ENCODE measurements at places on chromosomes 6 and 20.
A peak's percentile ranks its signal among the peaks of the same experiment; 100 is the strongest.

- no peak for DNase-seq
These were observed 59.2 kb upstream of the KIF25 start for GRCh38 chr6:167937948-167938911.

- no peak for DNase-seq
These were observed 73.0 kb upstream of the KCNG1 start for GRCh38 chr20:51095633-51096521.

GRCh38 chr6:10977231-10977968 is 66.7 kb downstream of the ELOVL2 start:
- DNase-seq = no peak

GRCh38 chr6:106614166-106614565 is 15.1 kb downstream of the RTN4IP1 start:
- DNase-seq = no peak

- no peak for DNase-seq
These were observed 64.7 kb upstream of the APCDD1L start for GRCh38 chr20:58579819-58580473.

DNA sequence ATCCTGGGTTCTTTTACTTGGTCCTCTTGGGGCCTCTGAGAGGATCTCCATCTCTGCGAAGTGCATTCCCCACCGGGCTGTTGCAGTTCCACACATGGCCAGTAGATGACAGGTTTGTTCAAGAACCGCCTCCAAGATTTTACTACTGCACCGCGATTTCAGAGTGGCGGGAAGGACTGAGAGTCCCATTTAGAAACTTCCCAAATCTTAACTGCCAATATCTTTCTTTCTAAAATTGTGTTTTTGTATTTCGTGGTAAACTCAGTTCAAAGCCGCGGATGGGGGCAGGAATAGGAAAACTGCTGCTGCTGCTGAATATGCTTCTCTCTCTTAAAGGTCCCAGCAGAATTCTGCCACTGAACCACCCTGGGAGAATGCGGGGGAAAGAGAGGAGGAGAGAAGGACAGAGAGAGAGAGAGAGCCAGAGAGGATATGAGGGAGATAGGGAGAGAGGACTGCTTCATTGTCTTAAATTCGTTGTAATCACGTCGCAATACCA is 8.6 kb upstream of the BTNL2 start:
- DNase-seq = peak; percentile 14

DNA sequence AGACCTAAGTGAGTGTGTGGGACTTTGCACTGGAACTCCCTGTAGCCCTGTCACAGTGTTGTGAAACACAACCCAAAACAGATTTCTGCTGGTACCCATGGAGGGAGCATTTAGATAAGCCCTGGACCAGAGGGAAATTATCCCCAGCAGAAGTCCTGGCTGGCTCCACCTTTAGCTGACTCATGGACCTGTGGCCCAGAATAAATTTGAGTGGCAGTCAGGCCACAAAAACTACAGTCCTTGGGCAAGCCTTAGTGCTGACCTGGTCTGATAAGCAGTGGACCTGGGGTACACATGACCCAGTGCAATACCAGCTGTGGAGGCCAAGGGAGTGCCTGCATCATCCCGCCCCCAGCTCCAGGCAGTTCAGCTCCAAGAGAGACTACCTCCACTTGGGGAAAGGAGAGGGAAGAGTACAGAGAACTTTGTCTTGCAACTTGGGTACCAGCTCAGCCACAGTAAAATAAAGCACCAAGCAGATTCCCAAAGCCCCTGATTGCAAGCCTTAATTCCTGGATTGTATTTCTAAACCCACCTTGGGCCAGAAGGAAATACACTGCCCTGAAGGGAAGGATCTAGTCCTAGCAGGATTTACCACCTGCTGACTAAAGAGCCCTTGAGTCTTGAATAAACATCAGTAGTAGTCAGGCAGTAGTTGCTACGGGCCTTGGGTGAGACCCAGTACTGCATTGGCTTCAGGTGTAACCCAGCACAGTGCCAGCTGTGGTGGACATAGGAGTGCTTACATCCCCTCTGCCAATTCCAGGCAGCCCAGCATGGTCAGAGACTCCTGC is 140.4 kb upstream of the COL21A1 start:
- no peak for DNase-seq

DNA sequence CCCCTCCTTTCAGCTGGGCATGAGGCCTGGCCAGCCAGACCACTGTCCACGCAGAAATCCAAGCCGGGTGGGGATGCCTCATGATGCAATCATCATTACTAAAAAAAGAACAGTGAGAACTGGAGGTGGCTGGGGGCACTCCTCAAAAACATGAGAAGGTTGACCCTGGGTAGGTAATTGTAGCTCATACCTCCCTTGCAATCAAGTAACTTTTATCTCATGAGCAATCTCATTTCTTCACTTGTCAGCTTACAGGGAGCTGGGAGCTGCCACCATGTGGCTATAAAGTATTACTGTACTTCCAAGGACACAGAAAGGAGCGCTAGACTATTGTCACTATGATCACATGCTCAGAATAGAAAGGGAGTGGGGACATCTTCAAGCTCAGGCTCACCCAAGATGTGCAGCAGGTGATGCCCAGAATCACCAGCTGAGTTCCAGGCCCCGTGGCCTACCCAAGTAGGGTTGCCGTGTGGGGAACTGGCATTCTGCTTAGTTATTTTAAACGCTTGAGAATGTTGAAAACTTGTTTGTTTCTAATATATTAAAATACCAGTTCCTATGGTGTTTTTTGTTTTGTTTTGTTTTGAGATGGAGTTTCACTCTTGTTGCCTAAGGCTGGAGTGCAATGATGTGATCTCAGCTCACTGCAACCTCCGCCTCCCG is 3.0 kb upstream of the CDH26 start:
- no peak for DNase-seq

DNA sequence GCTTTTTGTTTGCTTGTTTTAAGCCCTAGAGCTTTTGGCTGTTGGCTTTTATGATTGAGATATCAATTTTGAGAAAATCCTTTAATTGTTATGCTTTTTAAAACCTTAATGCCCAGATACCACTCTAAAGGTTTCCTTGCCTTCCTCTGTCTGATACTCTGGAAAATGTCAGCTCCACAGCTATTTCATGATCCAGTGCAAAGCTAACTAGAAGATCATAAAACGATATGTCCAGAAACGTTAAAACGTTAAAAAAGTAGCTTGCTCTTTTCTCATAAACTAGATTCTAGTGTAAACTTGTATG is 189.5 kb upstream of the TENT5A start:
- no peak for DNase-seq

DNA sequence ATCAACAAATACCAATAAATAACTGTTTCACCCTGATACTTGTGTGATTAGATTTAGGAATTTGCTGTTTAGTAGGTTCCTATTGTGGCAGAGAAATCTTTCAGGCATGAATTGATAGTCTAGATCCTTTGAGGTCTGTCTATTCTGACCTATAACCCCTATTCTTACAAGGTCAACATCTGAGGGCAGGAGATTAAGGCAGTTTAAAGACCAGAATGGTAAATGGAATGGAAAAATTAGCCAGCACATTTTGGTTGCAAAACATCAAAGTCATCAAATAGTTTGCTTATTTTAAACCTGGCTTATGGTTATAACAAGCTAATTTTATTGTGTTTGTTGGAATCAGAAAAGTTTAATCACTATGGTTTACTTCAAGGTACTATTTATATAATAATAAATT is 78.4 kb downstream of the LIN28B start:
- DNase-seq = no peak

DNA sequence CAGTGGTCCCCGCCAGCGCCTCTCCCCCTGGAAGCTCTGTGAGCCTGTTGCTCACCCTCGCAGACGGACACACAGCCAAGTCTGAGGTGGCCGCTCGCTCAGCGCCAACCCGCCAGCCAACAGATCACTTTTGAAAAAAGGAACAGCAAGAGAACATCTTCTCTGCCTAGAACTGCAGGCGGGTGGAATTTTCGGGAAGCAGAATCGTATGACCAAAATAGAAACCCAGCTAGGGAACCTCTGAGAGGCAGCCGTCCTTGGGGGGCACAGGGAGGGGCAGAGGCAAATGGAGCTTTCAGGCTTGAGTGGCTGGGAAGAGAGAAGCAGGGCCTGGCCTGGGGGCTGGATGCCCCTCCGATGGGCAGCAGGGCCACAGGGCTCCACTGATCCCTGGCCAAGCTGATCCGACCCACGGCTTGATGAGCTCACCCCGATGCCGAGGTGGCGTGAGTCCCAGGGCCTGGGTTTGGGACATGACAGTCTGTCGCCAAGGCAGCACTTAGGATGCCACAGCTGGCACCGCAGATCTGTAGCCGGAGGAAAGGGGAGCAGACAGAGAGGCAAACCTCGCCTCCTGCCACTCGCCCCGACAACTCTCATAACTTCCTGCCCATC is 9.8 kb downstream of the NFATC2 start:
- peak; percentile 47 for DNase-seq

- no peak for DNase-seq
These were observed 25.5 kb upstream of the ITCH start for GRCh38 chr20:34337544-34337943.

- DNase-seq = no peak
These were observed 324.3 kb downstream of the QKI start for GRCh38 chr6:163738725-163739407.

- no peak for DNase-seq
These were observed 215.0 kb upstream of the SHLD1 start for GRCh38 chr20:5535125-5535756.

DNA sequence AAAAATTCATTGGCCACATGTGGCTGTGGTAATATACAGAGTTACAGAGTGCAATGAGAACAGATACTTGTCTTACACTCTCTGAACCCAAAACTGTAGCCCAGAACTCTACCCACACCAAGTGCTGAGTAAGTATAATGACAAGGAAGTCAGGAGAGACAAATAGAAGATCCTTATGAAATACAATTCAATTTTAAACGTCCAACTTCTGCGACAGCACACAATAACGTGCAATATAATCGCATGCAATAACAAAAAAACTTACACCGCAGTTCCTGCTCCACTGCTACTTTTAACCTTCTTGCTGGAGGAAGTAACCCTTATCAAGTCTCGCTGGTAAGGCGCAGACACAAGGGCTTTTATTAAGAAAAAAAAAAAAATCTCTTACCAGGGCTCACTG is 881 bp downstream of the SFT2D1 start:
- no peak for DNase-seq

GRCh38 chr6:137106183-137106582 is 61.4 kb upstream of the IL20RA start:
- no peak for DNase-seq

DNA sequence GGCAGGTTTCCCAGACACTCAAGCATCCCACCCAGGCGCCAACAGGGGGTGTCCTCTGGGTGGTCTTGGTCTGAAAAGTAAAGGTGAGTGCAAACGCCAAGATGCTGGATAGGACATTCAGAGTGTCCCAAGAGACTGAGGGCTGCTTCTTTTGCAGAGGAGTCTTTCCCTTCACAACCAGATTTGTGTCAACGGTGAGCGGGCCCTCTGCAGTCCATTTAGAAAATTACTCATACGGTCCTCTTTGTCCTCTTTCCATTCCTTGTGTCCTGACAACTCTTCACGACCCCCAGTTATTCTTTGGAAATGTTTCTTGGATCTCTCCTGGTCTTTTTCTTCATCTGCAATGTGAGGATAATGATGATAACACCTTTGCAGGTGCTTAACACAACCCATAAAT is 257.8 kb downstream of the CDC5L start:
- DNase-seq = no peak

DNA sequence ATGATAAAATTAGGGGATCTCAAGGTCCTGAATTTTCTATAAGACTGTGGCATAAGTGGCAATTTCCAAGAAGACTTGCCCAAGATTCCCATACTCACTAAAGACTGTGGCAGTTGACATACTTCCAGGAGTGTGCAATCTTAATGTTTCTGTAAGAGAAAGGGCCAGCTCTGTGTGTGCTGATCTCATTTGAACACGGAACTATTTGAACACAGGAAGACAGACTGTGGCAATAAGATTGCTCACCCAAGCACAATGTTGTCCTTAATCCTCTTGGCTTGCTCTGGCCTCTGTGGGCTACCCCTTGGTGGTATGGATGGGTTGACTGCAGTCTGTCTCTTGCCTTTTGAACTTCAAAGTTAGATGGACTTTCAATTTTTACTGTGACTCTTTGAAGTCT is 151.4 kb downstream of the PHF3 start:
- DNase-seq = no peak

GRCh38 chr20:38460040-38460623 is 12.5 kb upstream of the RALGAPB start:
- no peak for DNase-seq

GRCh38 chr6:17589406-17590096 is 10.6 kb upstream of the FAM8A1 start:
- DNase-seq = no peak

DNA sequence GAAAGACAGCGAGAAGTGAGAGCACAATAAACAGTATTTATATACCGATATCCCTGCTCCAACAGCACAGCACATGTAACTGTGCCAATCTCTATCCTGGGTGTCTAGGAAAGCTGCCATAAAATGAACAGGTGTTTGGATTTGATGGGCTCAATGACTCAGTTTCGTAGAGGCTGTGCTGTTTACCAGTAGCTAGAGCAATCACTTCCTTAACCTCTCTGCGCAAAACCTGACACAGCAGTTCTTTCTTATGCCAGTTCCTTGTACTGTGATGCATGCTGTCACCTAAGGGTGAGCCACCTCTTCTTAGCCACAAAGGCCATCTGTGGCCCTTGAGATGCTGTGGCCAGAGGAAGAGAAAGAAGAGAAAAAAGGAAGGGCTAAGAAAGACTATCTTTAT is 59.3 kb downstream of the SHPRH start:
- DNase-seq = no peak

DNA sequence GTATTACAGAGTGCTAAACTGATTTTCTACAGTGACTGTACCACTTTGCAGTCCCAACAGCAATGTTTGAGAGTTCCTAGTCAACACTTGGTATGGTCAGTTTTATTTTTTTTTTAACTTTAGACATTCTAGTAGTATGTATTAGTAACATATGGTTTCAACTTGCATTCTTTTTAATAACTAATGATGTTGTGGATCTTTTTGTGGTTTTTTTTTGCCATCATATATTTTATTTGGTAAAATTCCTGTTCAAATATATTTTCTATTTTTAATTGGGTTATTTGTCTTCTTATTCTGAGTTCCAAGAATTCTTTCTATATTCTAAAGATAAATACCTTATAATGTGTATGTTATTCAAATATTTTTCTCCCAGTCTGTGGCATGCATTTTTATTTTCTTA is 189.4 kb upstream of the ECI2 start:
- DNase-seq = no peak

DNA sequence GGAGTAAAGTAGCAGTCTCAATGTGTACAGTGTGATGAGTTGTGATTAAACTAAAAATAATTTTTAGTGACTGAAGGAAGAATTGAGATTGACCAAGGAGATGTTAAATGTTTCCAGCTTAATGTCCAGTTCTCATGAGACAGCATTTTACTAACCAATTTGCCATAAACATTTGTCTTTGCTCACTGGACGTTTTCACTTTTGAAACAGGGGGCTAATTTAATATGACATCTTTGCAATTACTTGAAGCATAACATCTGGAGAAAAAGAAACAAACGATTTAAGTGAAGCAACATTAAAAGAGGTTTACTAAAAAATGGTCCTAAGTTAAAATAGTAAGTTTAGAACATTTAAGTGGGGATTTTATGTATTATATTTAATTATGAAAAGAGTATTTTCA is 443.8 kb downstream of the BCKDHB start:
- no peak for DNase-seq

- DNase-seq = no peak
These were observed 45.8 kb upstream of the PNRC1 start for GRCh38 chr6:89034586-89035251.

- no peak for DNase-seq
These were observed 71.0 kb downstream of the TRAM2 start for GRCh38 chr6:52505726-52506409.

All from anterior cingulate cortex (tissue), 58 donors.